ENCODE measurements at places on chromosomes 5 and 9.

- no peak for DNase-seq
Observed at GRCh38 chr5:103866169-103866568, 303.6 kb upstream of the NUDT12 start.

- no peak for DNase-seq
Observed at GRCh38 chr9:135814421-135815095, 92.8 kb downstream of the CAMSAP1 start.

DNA sequence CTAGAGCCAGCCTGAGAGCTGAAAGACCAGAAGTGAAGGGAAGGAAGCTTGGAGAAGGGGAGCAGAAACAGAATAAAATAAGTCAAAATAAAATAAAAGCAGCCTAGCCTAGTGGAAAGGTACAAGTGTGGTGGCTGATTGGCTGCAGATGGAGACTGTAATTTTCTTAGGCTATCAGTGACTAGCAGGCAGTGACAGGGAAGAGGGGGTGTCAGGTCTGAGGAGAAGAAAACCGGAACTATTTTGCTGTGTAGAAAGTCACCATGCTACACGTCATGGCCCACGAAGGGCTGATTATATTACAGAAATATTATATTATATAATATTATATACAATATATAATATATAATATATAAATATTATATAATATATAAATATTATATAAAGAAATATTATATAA, 98.1 kb upstream of the TAF11L2 start:
- DNase-seq, result no peak

- DNase-seq, result peak; percentile 55
Observed at GRCh38 chr9:96435345-96435744, 14.6 kb upstream of the HABP4 start.

DNA sequence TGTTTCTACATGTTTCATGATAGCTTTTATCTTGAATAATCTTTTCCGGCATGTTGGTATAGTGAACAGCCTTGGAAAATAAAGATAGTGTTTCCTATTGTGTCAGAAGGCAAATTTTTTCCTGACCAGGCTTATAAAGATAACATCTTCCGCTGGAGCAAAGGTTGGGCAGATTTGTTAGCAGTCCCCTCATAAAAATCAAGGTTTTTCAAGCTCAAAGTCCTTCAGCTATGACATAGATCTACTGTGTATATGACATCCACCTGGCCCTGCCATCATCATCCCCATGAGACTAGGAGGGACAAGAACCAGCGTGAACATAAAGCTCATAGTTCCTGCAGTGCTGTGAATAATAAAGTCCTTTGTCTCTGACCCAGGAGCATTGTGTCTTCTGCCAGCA, 30.4 kb upstream of the OTULINL start:
- peak; percentile 54 for DNase-seq

DNA sequence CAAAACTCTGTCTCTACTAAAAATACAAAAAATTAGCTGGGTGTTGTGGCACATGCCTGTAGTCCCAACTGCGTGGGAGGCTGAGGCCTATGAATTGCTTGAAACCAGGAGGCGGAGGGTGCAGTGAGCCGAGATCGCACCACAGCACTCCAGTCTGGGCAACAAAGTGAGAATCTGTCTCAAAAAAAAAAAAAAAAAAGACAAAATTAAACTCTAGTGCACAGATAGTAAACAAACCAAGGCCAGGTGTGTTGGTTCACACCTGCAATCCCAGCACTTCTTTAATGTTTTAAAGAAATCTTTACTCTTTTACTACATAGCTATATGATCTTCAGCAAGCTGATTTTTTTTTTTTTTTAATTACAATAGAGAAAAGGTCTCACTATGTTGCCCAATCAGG, 8.4 kb downstream of the ZCCHC10 start:
- no peak for DNase-seq

DNA sequence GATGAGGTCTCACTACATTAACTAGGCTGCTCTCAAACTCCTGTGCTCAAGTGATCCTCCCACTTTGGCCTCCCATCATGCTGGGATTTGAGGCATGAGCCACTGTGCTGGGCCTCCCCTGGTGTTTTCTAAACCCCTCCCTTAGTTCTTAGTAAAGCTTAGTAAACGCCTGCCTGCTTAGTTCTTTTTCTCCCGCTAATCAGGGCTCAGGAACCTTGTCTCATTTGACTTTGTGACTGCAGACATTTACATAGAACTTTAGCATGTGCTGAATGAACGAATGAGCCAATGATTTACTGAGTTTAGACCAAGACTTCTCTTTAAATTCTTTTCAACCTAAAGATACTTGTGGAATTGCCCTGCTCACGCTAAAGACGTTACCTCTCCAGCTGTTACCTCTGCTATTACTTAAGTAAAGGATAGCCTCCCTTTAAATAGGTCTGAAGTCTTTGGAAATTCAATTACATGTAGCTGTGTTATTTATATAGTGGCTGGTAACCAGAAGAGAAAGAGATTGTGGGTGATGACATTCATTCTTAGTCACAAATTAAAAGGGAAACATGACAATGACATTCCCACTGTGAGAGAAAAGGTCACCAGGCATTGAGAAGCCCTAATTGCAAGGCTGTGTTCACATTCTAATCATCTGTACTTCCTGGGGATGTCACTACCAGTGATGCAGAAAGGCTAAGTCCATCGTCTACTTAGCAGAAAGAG, 18.6 kb upstream of the SUSD1 start:
- DNase-seq, result no peak

- no peak for DNase-seq
Observed at GRCh38 chr5:5403741-5404140, 18.7 kb upstream of the ICE1 start.

DNA sequence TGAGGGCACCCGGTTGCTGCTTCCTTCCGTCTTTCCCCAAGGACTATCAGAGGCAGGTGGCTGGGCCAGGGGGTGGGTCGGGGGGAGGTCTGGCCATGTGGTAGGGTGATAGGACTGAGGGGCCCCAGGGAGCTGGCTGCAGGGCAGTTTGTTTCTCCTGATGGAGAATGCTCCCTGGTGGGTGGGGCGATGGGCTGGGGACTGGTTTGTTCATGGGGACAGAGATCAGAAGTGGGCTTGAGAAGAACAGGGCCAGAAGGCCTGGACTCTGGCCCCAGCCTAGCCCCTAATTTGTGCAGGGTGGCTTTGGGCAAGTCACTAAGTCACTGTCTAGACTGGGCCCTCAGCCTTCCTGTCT, 117.4 kb downstream of the RGS3 start:
- DNase-seq, result no peak

- DNase-seq, result no peak
Observed at GRCh38 chr5:145939540-145940065, 3.2 kb downstream of the SH3RF2 start.

Data from NCI-H526 treated with DMSO at 0.1 percent for 48 hours (cell line).